ENCODE measurements at places on chromosomes 3 and 15. TPM values are rescaled to one million over a fixed set of nuclear protein-coding genes. Genes with fewer than 3 reads are reported as not detected.

The ALPK3 gene
- total RNA-seq = 6.8 TPM

The LMAN1L gene
- not detected for total RNA-seq

The CDHR4 gene
- not detected for total RNA-seq

The ERICH6 gene
- total RNA-seq = 0.69 TPM

The SYNPR gene
- 6.1 TPM for total RNA-seq

The ATP13A5 gene
- total RNA-seq = not detected

The ATP6V1A gene
- total RNA-seq = 94.5 TPM

The TMEM40 gene
- total RNA-seq = not detected

The PLCD1 gene
- total RNA-seq = 73.0 TPM

The CHRNB4 gene
- 71.6 TPM for total RNA-seq

The KIF15 gene
- total RNA-seq = 5.8 TPM

The TM4SF1 gene
- not detected for total RNA-seq

The PIAS1 gene
- 64.9 TPM for total RNA-seq

The TNFAIP8L3 gene
- total RNA-seq = not detected
